ENCODE measurements at places on chromosomes 5 and 9. TPM values are rescaled to one million over a fixed set of nuclear protein-coding genes. Genes with fewer than 3 reads are reported as not detected.

The MAPKAP1 gene
- total RNA-seq, result 107 TPM

The IFNE gene
- not detected for total RNA-seq

The PRDM9 gene
- total RNA-seq, result not detected

The IL17B gene
- total RNA-seq, result not detected

The MAMDC2 gene
- total RNA-seq, result not detected

The ENG gene
- total RNA-seq, result 9.1 TPM

The NEURL1B gene
- 0.26 TPM for total RNA-seq

The ANKRD34B gene
- total RNA-seq, result not detected
